ENCODE measurements at places on chromosomes 7 and 10.

GRCh38 chr10:101693978-101694673, 844 bp downstream of the FBXW4 start:
- DNase-seq = peak; percentile 76

DNA sequence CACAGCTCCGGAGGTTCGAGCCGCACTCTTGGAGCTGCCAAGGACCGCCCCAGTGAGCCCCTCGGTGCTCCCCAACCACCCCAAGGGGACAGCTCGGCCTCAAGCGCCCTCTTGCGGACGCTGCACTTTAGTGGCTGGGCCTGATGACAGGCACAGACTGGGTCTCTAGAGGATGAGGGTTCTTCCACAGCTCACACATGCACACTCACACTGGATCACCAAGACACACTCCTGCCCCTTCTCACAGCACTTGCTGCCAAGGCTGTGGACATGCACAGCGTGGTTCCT, 2.1 kb downstream of the RET start:
- DNase-seq = peak; percentile 57

GRCh38 chr10:63711867-63712716, 190.9 kb downstream of the REEP3 start:
- DNase-seq = no peak

DNA sequence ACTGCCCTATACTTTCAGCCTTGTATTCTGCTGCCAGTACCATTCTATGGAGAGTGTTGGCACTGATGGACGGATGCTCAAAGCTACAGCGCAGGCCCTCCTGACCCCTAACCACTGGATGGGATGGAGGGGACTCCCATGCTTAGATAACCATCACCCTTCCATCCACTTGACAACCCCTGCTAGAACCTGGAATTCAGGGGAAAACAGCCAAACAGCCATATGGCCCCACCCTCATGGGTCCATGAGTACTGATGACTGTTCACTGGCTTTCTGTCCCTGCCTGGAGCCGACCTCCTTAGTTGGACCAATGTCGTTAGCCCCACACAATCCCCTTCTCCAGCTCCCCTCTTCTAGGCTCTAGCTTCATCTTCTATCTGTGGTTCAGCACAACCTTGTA, 16.2 kb downstream of the DUSP5 start:
- DNase-seq = no peak

DNA sequence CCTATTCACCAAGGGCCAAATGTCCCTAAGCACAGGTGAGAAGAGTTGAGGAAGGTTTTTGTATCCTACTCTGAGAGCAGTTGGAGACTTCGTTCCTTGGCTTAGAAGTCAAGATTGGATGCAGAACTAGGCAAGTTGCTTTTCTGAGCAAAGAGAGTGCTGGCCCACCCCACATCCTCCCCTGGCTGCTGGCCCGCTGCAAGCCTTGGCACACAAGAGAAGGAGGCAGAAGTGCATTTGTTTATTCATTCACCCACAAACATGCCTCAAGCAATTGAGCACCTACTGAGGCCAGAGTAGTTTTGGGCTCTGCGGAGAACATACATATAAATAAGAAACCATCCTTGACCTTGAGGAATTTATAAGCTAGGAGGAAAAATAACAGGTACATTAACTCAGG, 318.9 kb downstream of the KCNMA1 start:
- no peak for DNase-seq

GRCh38 chr7:37546677-37547076, 98.0 kb upstream of the ELMO1 start:
- DNase-seq = no peak

GRCh38 chr10:33260403-33261149, 73.9 kb downstream of the NRP1 start:
- DNase-seq = no peak

DNA sequence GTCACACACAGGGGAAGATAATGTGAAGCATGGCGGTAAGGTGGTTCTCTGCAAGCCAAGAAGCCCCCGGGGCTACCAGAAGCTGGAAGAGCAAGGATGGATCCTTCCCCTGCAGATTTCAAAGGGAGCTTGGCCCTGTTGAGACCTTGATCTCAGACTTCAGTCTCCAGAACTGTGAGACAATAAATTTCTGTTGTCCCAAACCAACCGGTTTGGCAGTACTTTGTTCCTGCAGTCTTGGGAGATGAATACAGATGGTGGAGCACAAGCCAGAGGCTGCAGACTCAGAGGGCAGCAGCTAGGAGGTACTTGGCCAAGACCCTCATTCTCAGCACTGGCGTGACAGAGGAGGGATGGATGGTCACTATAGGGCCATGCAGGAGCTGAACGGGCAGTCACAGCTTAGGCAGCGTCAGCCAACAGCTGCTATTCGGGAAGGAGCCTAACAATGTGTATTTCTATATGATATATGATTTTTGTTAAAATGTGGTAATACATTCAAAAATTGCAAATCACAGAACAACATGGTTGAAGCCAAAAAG, 387.3 kb downstream of the TNS3 start:
- DNase-seq = no peak

- no peak for DNase-seq
Measured at GRCh38 chr7:73984481-73985205, 43.3 kb upstream of the ELN start.

GRCh38 chr10:88071879-88072278, 208.5 kb downstream of the PTEN start:
- DNase-seq = no peak

DNA sequence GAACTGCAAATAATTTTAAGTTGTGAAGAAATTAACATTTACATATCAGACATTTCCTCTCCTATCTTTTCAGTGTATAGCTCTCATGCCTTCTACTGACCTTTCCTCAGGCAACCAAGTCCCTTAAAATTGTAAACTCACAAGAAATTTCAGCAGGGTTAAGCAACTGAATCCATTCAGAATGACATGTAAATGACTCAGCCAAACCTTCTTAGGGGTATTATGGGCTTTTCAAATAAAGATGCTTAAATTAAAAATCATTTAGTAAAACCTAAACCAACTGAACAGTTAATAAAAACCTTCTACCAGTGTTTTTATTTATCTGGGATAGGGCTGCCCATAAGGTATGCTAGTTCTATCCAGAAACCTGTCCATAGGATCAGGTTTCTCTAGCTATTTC, 20.7 kb downstream of the WAPL start:
- DNase-seq = no peak

- DNase-seq = no peak
Measured at GRCh38 chr7:55198634-55199392, 166.3 kb upstream of the LANCL2 start.

GRCh38 chr10:84333864-84334451, 5.6 kb downstream of the CCSER2 start:
- peak; percentile 70 for DNase-seq

DNA sequence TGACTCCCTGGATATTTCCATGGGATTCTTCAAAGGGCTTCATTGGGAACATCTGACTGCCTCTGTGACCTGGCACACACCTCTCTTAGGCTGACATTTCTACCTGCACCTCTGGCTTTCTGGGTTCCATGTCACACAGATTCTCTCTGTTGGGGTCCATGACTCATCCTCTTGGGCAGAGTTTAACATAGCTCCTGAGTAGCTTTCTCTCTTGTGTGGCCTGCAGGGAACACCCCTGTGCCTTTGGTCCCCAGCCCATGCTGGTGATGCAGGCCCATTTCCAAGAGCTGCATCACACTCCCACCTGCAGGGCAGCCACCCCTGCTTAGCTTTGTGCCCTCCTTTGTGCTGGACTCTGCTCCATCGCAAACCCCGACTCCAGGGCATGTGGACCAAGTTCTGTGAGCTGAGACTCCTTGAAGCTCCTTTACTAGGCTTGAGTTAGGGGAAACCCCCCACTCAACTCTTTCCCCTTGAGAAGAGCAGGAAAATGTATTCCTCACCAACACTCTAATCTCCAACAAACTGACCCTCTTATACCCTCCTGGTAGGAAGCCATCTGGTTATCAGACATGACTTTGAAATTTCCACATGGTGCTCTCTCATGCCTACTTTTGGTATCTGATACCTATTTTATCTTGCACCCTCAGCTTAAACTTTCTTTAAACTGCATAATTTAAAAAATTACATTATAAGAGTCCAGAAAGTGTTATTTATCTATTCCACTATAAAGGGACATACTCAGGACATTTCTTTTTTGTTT, 93.3 kb downstream of the ZNF777 start:
- no peak for DNase-seq

- DNase-seq = no peak
Measured at GRCh38 chr7:8177109-8177933, 84.6 kb downstream of the ICA1 start.

DNA sequence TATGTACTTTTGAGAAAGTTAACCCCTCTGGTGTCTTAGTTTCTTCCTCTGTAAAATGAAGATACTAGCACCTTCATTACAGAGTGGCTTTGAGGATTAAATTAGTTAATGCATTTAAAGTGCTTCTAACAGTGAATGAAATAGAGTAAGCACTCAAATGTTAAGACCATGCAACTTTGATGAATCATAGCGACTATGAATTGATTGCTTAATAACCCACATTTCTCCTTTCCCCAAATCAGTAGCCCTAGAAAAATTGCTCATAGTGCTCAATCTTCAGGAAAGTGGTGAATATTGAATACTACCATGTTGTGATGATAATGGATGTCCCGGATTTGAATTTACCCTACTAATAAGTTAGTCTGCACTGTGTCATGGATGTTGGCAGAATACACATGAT, 48.1 kb downstream of the CD36 start:
- no peak for DNase-seq

- no peak for DNase-seq
Measured at GRCh38 chr10:72140174-72140573, 51.8 kb upstream of the SPOCK2 start.

GRCh38 chr10:14009371-14010100, 321.2 kb downstream of the FRMD4A start:
- peak; percentile 72 for DNase-seq

All from stimulated activated CD8-positive, alpha-beta memory T cell treated with anti-CD3 and anti-CD28 coated beads, Interleukin-4, amount 100 ng/mL, for 48 hours (primary cell).